ENCODE measurements at places on chromosomes 12 and 14. TPM values are rescaled to one million over a fixed set of nuclear protein-coding genes. Genes with fewer than 3 reads are reported as not detected.
A peak's percentile ranks its signal among the peaks of the same experiment; 100 is the strongest.

Gene RFX4
- not detected for total RNA-seq

DNA sequence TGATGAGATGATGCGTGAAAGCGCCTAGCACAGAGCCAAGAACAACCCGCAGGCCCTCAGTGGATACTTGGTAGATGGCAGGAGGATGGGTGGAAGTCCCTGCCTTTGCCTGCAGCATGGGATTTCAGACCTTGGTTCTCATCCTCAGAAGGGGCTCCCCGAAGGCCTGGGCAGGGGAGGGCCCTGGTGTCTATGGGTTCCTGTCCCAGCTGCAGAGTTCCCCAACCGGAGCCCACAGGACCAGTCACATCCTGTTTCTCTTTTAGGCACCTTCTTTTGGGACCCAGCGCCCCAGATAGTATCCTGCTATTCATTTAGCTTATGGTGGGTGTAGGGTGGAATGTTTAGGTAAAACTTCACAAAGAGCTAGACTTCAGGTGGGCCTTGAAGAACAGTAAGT, 55.5 kb downstream of the CALM1 start:
- DNase-seq: no peak

DNA sequence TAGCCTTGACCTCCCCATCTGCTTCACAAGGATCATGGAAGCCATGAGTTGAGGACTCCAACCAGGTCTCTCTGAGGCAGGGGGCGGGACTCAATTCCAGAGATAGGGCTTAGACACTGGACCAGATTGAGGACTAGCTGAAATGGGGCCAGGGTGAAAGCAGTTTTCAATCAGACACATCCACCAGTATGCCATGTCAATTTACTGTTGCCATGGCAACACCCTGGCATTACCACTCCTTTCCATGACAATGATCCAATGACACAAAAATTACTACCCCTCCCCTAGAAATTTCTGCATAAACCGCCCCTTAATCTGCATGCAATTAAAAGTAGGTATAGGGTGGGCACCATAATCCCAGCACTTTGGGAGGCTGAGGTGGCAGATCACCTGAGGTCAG, 18.6 kb upstream of the DCAF5 start:
- DNase-seq: no peak

DNA sequence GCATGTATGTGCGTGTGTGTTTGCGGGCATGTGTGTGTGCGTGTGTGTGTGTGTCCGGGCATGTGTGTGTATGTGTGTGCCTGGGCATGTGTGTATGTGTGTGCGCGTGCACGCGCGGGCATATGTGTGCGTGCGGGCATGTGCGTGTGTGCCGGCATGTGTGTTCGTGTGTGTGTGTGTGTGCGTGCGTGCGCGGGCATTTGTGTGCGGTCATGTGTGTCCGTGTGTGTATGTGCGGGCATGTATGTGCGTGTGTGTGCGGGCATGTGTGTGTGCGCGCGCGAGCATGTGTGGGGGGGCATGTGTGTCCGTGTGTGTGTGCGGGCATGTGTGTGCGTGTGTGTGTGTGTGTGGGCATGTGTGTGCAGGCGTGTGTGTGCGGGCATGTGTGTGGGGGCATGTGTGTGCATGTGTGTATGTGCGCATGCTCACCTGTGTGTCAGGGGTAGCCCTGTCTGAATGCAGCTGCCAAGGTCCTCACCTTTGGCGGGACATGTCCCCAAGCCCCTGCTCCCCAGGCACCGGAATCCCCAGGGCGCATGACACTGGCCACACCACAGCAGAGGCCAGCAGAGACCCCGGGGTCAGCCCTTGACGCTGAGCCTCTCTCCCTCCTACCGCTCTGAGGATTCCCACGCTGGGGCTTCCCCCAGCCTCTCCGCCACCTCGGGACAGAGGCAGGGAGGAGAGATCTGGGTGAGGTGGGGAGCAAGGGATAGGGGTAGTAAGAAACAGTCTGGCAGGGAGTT, 109.5 kb upstream of the NCOR2 start:
- DNase-seq: no peak

GRCh38 chr14:104913435-104913834, 11.2 kb upstream of the PLD4 start:
- DNase-seq: no peak

Gene CLEC1B
- total RNA-seq: not detected

GRCh38 chr12:124442281-124442680, 125.1 kb downstream of the NCOR2 start:
- DNase-seq: no peak

Gene TAS2R42
- total RNA-seq: not detected

DNA sequence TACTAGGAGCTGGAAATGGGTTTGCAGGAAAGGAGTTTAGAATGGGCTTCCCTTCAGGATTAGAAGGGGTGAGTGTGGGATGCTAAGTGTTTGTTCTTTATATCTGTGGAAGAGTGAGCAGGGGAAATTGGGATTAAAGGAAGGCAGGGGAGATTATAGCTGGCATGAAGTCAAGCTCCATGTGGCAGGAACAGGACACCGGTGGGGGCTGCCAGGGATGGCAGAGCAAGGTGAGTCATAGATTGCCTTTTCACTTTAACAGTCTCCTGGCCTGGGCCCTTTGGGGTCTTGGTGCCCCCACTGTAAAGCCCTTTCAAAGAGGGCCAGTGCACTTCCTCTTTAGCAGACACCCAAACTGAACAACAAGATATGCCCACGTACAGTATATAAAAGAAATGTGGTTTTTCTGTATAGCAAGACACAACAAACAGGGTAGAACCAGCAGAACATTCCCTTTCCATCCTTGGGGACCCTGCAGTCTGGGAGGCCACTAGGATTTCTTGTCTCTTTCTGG, 23.1 kb upstream of the FBXO21 start:
- no peak for DNase-seq

DNA sequence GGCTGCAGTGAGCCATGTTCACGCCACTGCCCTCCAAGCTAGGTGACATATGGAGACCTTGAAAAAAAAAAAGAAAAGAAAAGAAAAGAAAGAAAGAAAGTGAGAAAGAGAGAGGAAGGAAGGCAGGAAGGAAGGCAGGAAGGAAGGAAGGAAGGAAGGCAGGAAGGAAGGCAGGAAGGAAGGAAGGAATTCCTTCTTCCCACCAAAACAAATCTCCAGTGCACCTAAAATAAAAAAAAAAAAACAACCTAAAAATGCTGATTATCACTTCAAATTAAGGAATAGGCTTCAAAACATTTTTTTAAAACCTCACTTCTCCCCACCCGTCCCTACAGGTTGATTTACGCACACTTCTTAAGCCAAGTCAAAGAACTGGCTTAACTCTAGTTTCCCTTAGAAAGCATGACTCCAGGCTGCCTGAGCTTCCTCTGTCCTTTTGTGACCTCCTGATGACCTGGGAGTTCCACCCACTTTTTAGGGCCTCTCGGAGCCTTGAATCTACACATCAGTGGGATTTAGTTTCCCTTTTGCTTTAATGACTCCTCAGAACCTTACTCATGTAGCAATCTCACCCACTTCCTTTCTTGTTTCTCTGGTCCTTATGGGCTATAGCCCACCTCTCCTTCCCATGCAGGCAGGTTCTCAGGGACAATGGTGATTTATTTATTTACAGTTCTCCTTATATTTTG, 18.6 kb downstream of the DUSP6 start:
- no peak for DNase-seq

DNA sequence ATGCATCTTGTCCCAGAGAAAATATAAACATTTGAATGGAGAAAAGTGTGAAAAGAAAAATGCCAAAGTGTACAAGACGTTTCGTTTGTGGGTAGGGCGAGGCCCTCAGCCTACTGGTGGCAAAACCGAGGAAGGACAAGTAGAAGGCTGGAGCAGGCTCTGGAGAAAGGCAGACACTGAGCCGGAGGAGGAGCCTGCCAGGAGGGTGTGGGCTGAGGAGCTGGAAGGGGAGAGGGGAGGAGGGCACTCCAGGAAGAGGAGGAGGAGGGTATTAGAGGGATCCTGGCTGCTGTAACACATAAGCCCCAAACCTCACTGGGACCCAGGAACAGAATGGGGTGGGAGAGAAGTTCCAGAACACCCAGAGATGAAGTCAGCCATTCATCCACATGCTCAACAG, 47.7 kb downstream of the CLMN start:
- DNase-seq: peak; percentile 30

- no peak for DNase-seq
Measured at GRCh38 chr12:85550924-85551323, 270.9 kb downstream of the ALX1 start.

- DNase-seq: no peak
Measured at GRCh38 chr12:120225852-120226640, 25.1 kb upstream of the RPLP0 start.

Gene PRPH
- total RNA-seq: not detected

- DNase-seq: no peak
Measured at GRCh38 chr12:112907415-112908157, 824 bp downstream of the OAS1 start.

DNA sequence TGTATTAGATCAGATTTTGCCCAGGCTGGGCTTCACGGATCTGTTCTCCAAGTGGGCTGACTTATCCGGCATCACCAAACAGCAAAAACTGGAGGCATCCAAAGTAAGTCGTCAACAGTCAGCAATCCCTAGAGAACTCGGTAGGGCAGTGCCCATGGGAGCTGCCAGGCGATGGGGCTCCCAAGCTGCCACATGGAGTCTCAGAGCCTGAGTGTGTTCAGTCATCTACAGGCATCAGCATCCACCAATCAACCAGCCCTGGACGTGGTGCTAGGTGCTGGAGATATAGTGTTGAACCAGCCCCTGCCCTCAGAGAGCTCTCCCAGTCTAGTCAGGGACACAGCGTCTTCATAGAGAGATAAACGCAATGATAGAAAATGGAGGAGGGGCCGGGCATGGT, 6.9 kb downstream of the SERPINA4 start:
- no peak for DNase-seq

GRCh38 chr12:113044516-113044915, 12.0 kb upstream of the DTX1 start:
- no peak for DNase-seq

- DNase-seq: no peak
Measured at GRCh38 chr12:53856132-53856531, 82.5 kb upstream of the HOXC13 start.

DNA sequence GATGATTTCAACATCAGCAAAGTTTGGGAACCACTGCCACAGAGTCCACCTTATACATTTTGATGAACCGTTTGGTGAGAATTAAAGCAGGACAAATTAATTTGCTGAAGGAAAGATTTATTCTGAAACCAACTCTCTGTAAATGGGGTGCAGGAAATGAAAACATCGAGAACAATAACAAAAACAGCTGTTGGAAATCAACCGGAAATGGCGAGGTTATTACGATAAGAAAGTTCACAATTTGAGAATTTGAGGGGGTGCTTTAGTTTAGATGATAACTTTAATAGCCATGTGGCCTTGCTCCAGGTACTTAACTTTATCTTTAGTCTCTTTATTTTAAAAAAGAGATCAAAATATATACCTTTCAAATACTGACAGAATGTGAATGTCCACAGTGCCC, 56.7 kb downstream of the KCNJ8 start:
- DNase-seq: no peak

Gene MGP
- 402 TPM for total RNA-seq

Data from SK-MEL-5 (cell line).